ENCODE measurements at places on chromosomes 2 and 18. TPM values are rescaled to one million over a fixed set of nuclear protein-coding genes. Genes with fewer than 3 reads are reported as not detected.

GRCh38 chr2:70431716-70432347 is 121.8 kb downstream of the TGFA start:
- H3K4me1 ChIP-seq: no peaks in the 10 kb centered on the region
- H3K4me3 ChIP-seq: no peak overlapping the region
- no peak for DNase-seq
- no peaks in the 10 kb centered on the region for H3K27me3 ChIP-seq
- no peaks in the 10 kb centered on the region for H3K36me3 ChIP-seq
- H3K27ac ChIP-seq: no peak overlapping the region

- no peaks in the 10 kb centered on the region for H3K27me3 ChIP-seq
- H3K4me1 ChIP-seq: no peaks in the 10 kb centered on the region
- H3K4me3 ChIP-seq: no peak overlapping the region
- H3K36me3 ChIP-seq: no peaks in the 10 kb centered on the region
Measured at GRCh38 chr2:10258726-10259125, 44.0 kb upstream of the HPCAL1 start.

- H3K27me3 ChIP-seq: no peaks in the 10 kb centered on the region
- no peak overlapping the region for H3K27ac ChIP-seq
- no peak for DNase-seq
- no peaks in the 10 kb centered on the region for H3K36me3 ChIP-seq
Measured at GRCh38 chr2:28035163-28035690, 144.7 kb downstream of the BABAM2 start.

DNA sequence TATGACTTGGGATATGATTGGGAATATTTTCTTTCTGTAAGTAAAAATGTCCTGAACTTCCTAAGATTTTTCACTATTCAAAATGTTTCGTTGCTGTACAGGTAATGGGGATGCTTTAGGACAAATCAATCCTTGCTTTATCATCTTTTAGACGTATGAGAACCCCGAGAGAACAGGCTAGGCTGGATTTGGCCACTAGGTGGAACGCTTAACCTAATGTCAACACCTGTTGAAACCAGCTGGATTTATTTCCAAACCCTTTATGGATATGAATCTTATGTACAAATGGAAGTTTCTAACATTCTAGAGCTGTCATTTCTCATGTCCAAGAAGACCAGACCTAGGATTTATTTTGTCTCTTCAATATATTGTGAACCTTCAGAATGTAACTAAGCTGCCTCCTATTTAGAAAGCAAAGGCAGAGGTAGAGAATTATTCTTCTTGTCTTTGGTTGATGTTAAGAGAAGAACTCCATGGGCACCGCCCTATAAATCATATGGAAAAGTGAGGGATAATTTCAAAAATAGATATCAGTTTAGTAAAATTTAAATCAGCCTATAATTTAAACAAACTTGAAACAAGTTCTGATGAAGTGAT is 96.7 kb downstream of the PMAIP1 start:
- H3K4me3 ChIP-seq: no peak overlapping the region
- no peak overlapping the region for H3K27ac ChIP-seq
- no peak for DNase-seq
- H3K4me1 ChIP-seq: no peaks in the 10 kb centered on the region
- H3K27me3 ChIP-seq: no peaks in the 10 kb centered on the region

- no peak for DNase-seq
- H3K27ac ChIP-seq: no peak overlapping the region
- H3K4me3 ChIP-seq: no peak overlapping the region
- no peaks in the 10 kb centered on the region for H3K27me3 ChIP-seq
Measured at GRCh38 chr2:109369671-109370191, 240.7 kb downstream of the SH3RF3 start.

- H3K27me3 ChIP-seq: no peaks in the 10 kb centered on the region
- no peaks in the 10 kb centered on the region for H3K36me3 ChIP-seq
- no peaks in the 10 kb centered on the region for H3K4me1 ChIP-seq
- no peak overlapping the region for H3K4me3 ChIP-seq
- no peak for DNase-seq
- H3K27ac ChIP-seq: no peak overlapping the region
Measured at GRCh38 chr18:64618390-64618789, 469.5 kb upstream of the LINC00305 start.

GRCh38 chr2:174778085-174778981 is 14.1 kb upstream of the CHRNA1 start:
- H3K27ac ChIP-seq: no peak overlapping the region
- no peak for DNase-seq
- H3K4me1 ChIP-seq: no peaks in the 10 kb centered on the region
- no peaks in the 10 kb centered on the region for H3K27me3 ChIP-seq
- H3K36me3 ChIP-seq: no peaks in the 10 kb centered on the region

DNA sequence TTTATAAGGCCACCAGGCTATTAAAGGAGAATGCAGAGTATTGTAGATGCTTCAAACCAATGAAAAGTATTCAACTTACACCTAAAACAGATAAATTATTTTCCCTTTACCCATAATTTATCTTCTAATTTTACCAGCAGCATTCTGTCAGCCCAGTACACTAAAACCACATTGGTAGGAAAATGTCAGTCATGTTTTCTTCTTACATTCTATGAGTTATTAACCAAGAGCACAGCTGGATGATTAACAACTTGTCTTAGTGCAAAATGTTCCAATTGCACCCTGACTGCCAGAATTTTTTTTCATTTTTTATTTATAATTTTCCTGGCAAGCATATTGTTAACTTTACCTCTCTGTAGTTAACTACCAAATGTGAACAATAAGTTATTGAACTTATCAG is 79.0 kb upstream of the WDR75 start:
- H3K27ac ChIP-seq: no peak overlapping the region
- DNase-seq: no peak
- H3K4me3 ChIP-seq: no peak overlapping the region
- H3K27me3 ChIP-seq: no peaks in the 10 kb centered on the region
- no peaks in the 10 kb centered on the region for H3K4me1 ChIP-seq
- no peaks in the 10 kb centered on the region for H3K36me3 ChIP-seq

GRCh38 chr18:12879840-12880540 is 4.0 kb downstream of the PTPN2 start:
- H3K4me3 ChIP-seq: no peak overlapping the region
- no peaks in the 10 kb centered on the region for H3K27me3 ChIP-seq
- H3K27ac ChIP-seq: no peak overlapping the region

DNA sequence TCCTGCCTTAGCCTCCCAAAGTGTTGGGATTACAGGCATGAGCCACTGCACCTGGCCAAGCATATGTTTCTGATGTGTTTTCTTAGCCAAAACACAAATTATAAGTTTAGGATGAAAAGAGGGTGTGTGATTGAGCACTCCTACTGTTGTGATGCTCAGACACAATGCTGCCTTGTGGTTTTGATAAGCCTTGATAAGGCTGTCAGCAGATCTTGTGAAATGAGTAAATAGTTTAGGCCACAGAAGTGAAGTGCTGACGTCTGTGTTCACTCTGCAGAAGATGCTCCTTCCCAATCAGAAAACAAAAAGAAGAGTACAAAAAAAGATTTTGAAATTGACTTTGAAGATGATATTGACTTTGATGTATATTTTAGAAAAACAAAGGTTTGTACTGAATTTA is 24.3 kb downstream of the NCAPH start:
- no peak overlapping the region for H3K4me3 ChIP-seq
- no peak overlapping the region for H3K27ac ChIP-seq
- no peaks in the 10 kb centered on the region for H3K4me1 ChIP-seq
- no peak for DNase-seq
- H3K27me3 ChIP-seq: no peaks in the 10 kb centered on the region

DNA sequence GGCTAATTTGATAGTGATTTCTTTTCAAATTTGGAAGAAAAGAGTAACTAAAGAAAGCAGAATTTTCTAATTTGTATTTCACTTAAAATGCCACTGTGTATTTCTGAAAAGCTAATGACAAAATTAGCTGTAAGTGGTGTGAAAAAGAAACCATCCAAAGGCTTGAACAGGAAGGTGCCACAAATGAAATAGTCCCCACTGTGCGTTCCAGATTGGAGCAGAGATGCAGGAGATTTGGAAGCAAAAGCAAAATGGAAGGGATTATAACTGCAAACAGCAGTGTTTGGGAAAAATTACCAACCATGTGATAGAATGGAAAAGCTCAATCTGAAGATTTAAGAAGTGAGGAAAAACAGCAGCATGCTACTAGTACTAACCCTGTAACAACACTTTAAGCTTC is 498.7 kb downstream of the SUCLG1 start:
- no peak overlapping the region for H3K4me3 ChIP-seq
- no peak for DNase-seq
- no peak overlapping the region for H3K27ac ChIP-seq
- H3K36me3 ChIP-seq: no peaks in the 10 kb centered on the region
- H3K4me1 ChIP-seq: no peaks in the 10 kb centered on the region

- no peaks in the 10 kb centered on the region for H3K27me3 ChIP-seq
- peak; percentile 57 for DNase-seq
- peak within 1 kb of the TSS; percentile 71 for H3K4me3 ChIP-seq
Measured at GRCh38 chr2:73284296-73285158, at the start of gene FBXO41. Gene FBXO41 (minus strand): TSS chr2:73284478. CDS start chr2:73269630, 14,848 bp downstream.

- no peaks in the 10 kb centered on the region for H3K27me3 ChIP-seq
- H3K4me3 ChIP-seq: no peak overlapping the region
- no peaks in the 10 kb centered on the region for H3K4me1 ChIP-seq
- no peak overlapping the region for H3K27ac ChIP-seq
- no peak for DNase-seq
Measured at GRCh38 chr2:146898083-146898482, 946.7 kb upstream of the ACVR2A start.

DNA sequence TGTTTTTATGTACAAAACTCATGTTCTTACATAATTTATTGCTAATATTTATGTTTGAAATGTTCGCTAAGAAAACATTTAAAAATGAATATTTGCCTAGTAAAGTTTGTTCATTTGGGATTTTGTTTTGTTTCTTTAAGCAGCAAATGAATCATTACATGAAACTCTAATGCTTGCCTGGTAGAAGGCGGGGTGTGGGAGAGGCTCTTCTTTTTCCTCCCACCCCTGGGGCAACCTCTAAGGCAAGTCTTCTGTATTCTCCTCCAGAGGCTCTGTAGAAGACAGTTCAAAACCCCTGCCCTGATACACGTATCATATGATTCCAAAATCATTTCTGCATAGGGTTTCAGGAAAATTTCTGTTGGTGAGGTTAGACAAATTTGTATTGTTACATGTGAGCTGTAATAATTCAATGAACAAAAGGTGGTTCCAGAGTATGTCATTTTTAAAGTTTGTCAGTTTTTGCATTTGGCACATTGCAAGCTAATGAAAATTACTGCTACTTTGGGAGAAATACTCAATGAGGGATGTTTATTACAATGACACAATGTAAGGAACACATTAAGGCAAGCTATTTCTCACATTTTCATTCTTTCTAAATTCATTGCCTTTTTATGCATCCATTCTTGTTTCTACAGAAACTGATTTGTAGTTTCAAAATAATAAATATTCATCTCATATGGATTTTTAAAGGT is 302.3 kb upstream of the UBE2E3 start:
- H3K27me3 ChIP-seq: no peaks in the 10 kb centered on the region
- no peak overlapping the region for H3K27ac ChIP-seq
- no peak for DNase-seq
- H3K4me3 ChIP-seq: no peak overlapping the region
- no peaks in the 10 kb centered on the region for H3K36me3 ChIP-seq
- H3K4me1 ChIP-seq: no peaks in the 10 kb centered on the region

- no peak overlapping the region for H3K27ac ChIP-seq
- no peak for DNase-seq
- no peaks in the 10 kb centered on the region for H3K36me3 ChIP-seq
- H3K4me1 ChIP-seq: peaks cover 6% of the 10 kb centered on the region
Measured at GRCh38 chr2:15749460-15750432, 158.1 kb downstream of the DDX1 start.

DNA sequence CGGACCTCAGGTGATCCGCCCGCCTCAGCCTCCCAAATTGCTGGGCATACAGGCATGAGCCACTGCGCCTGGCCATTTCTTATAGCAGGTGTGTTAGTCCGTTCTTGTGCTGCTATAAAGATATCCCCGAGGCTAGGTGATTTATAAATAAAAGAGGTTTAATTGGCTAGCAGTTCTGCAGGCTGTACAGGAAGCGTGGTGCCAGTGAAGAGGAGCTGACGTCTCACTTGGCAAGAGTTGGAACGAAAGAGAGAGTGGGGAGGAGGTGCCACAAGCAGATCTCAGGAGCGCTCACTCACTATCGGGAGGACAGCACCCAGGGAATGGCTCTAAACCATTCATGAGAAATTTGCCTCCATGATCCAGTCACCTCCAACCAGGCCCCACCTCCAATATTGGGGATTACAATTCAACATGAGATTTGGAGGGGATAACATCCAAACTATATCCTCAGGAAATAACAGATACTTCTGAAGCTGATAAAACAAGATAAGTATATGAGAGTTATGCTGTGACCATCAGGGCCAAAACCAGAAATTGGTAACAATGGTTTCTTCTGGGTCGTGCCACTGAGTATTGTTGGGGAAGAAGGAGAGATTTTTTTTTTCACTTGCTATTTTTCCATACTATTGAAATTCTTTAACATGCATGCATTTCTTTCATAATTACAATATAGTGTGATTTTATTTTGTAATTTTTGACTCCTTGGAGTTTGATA is 7.4 kb upstream of the RMC1 start:
- no peaks in the 10 kb centered on the region for H3K27me3 ChIP-seq
- H3K4me3 ChIP-seq: no peak overlapping the region
- H3K27ac ChIP-seq: no peak overlapping the region
- no peaks in the 10 kb centered on the region for H3K4me1 ChIP-seq
- no peak for DNase-seq
- no peaks in the 10 kb centered on the region for H3K36me3 ChIP-seq

GRCh38 chr2:46873604-46874068 is 42.0 kb downstream of the MCFD2 start:
- peak; percentile 77 for DNase-seq
- H3K27ac ChIP-seq: peak overlapping the region; percentile 59
- no peak overlapping the region for H3K4me3 ChIP-seq
- no peaks in the 10 kb centered on the region for H3K36me3 ChIP-seq
- no peaks in the 10 kb centered on the region for H3K27me3 ChIP-seq
- peaks cover 31% of the 10 kb centered on the region for H3K4me1 ChIP-seq

DNA sequence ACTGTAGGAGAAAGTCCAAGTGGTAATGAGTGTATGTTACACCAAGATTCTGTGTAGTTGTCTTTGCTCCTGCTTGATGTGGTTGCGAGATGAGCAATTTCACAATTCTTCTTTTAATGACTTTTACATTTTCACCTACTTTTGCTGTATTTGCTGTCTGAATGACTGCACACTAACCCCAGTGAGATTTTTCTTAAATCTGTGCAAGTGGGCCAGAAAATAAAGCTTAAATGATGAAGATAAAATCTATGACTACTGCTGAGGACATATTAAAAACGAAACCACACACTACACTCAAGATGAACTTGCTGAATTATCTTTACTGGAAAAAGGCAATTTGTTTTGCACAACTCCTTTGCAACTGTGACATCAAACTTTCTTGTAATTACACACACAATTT is 4.1 kb downstream of the LDAH start:
- no peak for DNase-seq
- no peaks in the 10 kb centered on the region for H3K27me3 ChIP-seq
- H3K27ac ChIP-seq: no peak overlapping the region
- no peak overlapping the region for H3K4me3 ChIP-seq
- H3K36me3 ChIP-seq: no peaks in the 10 kb centered on the region

- H3K4me3 ChIP-seq: no peak overlapping the region
- no peak overlapping the region for H3K27ac ChIP-seq
- H3K36me3 ChIP-seq: no peaks in the 10 kb centered on the region
- no peaks in the 10 kb centered on the region for H3K27me3 ChIP-seq
- DNase-seq: no peak
Measured at GRCh38 chr2:41321351-41321750, 726.5 kb upstream of the PKDCC start.

ACOXL gene
- polyA plus RNA-seq: not detected

SLC5A7 gene
- polyA plus RNA-seq: not detected

UGT1A4 gene
- not detected for polyA plus RNA-seq

ORC4 gene
- polyA plus RNA-seq: 52.0 TPM

BCL2 gene
- polyA plus RNA-seq: 1.1 TPM

PLCL1 gene
- 12.6 TPM for polyA plus RNA-seq

FTCDNL1 gene
- polyA plus RNA-seq: 5.8 TPM

CYP27C1 gene
- polyA plus RNA-seq: 0.03 TPM

All from psoas muscle (tissue), 8 donors.